ENCODE measurements at places on chromosomes 7 and 10. TPM values are rescaled to one million over a fixed set of nuclear protein-coding genes. Genes with fewer than 3 reads are reported as not detected.

PLAC9 gene
- not detected for polyA plus RNA-seq

RET gene
- polyA plus RNA-seq = not detected

SPDYE8 gene
- 0.06 TPM for polyA plus RNA-seq

ABCB1 gene
- polyA plus RNA-seq = 34.7 TPM

ANKRD2 gene
- polyA plus RNA-seq = not detected

LIPJ gene
- not detected for polyA plus RNA-seq

EXOC6 gene
- 5.8 TPM for polyA plus RNA-seq

KIAA1549 gene
- not detected for polyA plus RNA-seq

SEC31B gene
- 2.3 TPM for polyA plus RNA-seq

PILRA gene
- 0.63 TPM for polyA plus RNA-seq

ADRB1 gene
- polyA plus RNA-seq = 0.08 TPM

PRPS1L1 gene
- not detected for polyA plus RNA-seq

TCTN3 gene
- 65.7 TPM for polyA plus RNA-seq

ZNF92 gene
- polyA plus RNA-seq = 13.2 TPM

FZD1 gene
- not detected for polyA plus RNA-seq

MSS51 gene
- 0.07 TPM for polyA plus RNA-seq

LRRC18 gene
- polyA plus RNA-seq = not detected

FXYD4 gene
- polyA plus RNA-seq = not detected

ZNF862 gene
- polyA plus RNA-seq = 9.6 TPM

LLCFC1 gene
- polyA plus RNA-seq = not detected

AOC1 gene
- not detected for polyA plus RNA-seq

SPOCK2 gene
- polyA plus RNA-seq = 292 TPM

FAM20C gene
- not detected for polyA plus RNA-seq

LRIT1 gene
- not detected for polyA plus RNA-seq

SDK1 gene
- polyA plus RNA-seq = not detected

ADCY1 gene
- 0.04 TPM for polyA plus RNA-seq

EFCAB10 gene
- not detected for polyA plus RNA-seq

PCGF5 gene
- 60.8 TPM for polyA plus RNA-seq

BICC1 gene
- not detected for polyA plus RNA-seq

WDR86 gene
- polyA plus RNA-seq = 1.2 TPM

LIPF gene
- polyA plus RNA-seq = not detected

ERCC6 gene
- polyA plus RNA-seq = 7.9 TPM

SEMA3E gene
- polyA plus RNA-seq = not detected

CPA4 gene
- polyA plus RNA-seq = not detected

MICALL2 gene
- not detected for polyA plus RNA-seq

CDHR3 gene
- 1.4 TPM for polyA plus RNA-seq

CYP3A7 gene
- polyA plus RNA-seq = not detected

PLEKHS1 gene
- not detected for polyA plus RNA-seq

NKX1-2 gene
- polyA plus RNA-seq = not detected

AQP1 gene
- not detected for polyA plus RNA-seq

NEUROG3 gene
- polyA plus RNA-seq = 0.28 TPM

GIMAP4 gene
- polyA plus RNA-seq = 233 TPM

CD36 gene
- 0.49 TPM for polyA plus RNA-seq

GFRA1 gene
- not detected for polyA plus RNA-seq

PTF1A gene
- not detected for polyA plus RNA-seq

NPTX2 gene
- polyA plus RNA-seq = not detected

TNKS2 gene
- polyA plus RNA-seq = 25.4 TPM

FRMPD2 gene
- not detected for polyA plus RNA-seq

CALCR gene
- polyA plus RNA-seq = not detected

NODAL gene
- not detected for polyA plus RNA-seq
